ENCODE measurements at places on chromosomes 11 and 22. TPM values are rescaled to one million over a fixed set of nuclear protein-coding genes. Genes with fewer than 3 reads are reported as not detected.

The MUC6 gene
- not detected for total RNA-seq

The ATP6V1E1 gene
- total RNA-seq: 98.4 TPM

The MS4A5 gene
- total RNA-seq: not detected

The TMEM191C gene
- total RNA-seq: 2.0 TPM

The OR8B4 gene
- not detected for total RNA-seq

The OR8H3 gene
- not detected for total RNA-seq

The CRYBB3 gene
- total RNA-seq: 0.25 TPM

The PTGDR2 gene
- total RNA-seq: 1.4 TPM

The GRM5 gene
- total RNA-seq: not detected

The PTH gene
- total RNA-seq: not detected

The OVCH2 gene
- total RNA-seq: not detected

The IRAG1 gene
- not detected for total RNA-seq

The SCN2B gene
- not detected for total RNA-seq

The OR51B2 gene
- not detected for total RNA-seq

The ENTHD1 gene
- total RNA-seq: 0.21 TPM

The MMP1 gene
- not detected for total RNA-seq

The DDI1 gene
- not detected for total RNA-seq

The RFPL3 gene
- not detected for total RNA-seq

The LRRN4CL gene
- total RNA-seq: 0.40 TPM

The TBC1D22A gene
- 39.2 TPM for total RNA-seq
